ENCODE measurements at places on chromosomes 2 and 18.

GRCh38 chr18:35458677-35459441 lies 38.9 kb downstream of the INO80C start:
- DNase-seq = no peak

DNA sequence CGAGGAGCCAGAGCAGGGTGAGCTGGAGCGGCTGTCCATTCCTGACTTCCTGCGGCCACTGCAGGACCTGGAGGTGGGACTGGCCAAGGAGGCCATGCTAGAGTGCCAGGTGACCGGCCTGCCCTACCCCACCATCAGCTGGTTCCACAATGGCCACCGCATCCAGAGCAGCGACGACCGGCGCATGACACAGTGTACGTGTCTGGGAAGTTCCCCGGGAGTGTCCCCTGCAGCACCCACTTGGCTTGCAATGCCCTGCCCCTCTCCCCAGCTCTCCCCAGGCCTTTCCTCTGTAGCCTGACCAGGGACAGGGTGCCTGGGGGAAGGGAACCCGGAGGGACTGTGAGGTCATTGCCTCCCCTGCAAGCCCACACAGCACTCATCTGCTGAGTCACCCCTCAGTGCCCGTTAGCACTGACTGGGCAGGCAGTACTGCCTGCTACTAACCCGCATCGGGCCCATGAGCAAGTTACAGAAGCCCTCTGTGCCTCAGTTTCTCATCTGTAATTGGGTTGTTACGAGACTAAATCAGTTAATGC lies 29.4 kb upstream of the GMPPA start:
- DNase-seq = no peak

DNA sequence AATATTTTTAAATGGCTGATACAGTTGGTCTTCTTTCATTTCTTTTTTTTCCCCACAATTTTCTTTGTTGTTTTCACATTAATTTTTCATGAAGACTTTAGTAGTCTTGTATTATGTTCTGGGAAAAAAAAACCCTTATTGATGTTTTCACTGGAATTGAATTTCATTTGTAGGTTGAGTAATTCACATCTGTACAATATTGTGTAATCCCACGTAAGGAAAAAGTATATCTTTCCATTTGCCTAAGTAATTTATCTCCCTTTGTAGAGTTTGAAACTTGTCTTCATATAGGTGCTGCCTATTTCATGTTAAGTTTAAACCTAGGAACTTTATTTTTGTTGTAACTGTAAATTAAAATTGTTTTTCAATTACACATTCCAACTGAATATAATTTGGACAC lies 2.0 kb downstream of the DNAJC27 start:
- DNase-seq = no peak

- no peak for DNase-seq
Observed at GRCh38 chr2:182020286-182021070, 34.8 kb downstream of the PPP1R1C start.

DNA sequence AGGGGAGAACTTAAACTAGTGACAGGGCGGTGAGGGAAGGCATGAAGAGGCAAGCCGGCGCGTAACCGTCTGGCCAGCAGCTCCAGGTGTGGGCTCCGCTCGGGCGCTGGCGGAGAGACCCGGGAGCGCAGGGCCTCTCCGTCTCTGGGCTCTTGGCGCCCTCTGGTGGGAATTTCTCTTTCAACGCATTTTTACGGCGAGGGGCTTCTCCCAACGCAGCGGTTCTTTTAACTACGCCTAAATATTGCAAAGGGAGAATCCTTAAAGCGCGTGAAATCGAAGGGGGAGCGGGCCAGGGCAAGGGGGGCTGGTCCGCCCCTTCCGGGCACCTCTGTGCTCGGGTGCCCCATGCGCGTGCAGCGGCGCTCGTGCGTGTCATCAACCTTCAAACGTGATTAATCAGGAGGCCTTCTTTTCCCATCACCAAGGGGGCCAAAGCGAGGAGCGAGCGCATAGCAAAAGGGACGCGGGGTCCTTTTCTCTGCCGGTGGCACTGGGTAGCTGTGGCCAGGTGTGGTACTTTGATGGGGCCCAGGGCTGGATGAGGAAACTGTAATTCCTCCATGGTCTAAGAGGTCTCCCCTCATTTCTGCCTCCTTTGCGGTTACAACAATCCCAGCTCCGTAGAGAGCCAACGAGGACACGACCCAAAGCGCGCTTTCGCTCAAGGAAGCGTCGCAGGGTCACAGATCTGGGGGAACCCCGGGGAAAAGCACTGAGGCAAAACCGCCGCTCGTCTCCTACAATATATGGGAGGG lies 762 bp upstream of the GAD1 start:
- peak; percentile 38 for DNase-seq

GRCh38 chr18:4807604-4808293 lies 352.6 kb upstream of the DLGAP1 start:
- no peak for DNase-seq

- DNase-seq = no peak
Observed at GRCh38 chr2:226114436-226114835, 685.2 kb downstream of the IRS1 start.

- DNase-seq = no peak
Observed at GRCh38 chr2:46719487-46719886, 196.1 kb downstream of the MCFD2 start.

DNA sequence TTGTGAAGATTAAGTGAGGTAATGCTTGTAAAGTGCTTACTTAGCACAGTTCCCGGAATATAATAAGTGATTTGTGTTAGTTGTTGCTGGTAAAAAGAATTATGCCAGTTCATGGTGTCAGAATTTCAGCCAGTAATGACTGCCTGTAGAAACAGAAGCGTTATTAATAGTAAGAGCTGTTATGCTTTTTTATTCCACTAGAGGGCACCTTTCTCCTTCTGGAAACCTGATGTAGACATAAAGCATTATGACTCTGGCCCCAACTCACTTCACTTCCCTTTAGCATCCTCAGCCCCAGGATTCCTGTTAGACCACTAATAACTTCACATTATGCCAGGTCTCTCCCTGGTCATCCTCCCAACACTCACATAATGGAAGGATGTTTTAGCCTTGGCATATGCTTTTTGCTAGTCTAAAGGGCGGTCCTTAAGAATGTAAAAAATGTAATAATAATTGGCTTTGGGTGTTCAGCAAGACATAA lies 34.9 kb downstream of the C18orf54 start:
- DNase-seq = no peak
